HS-27A (cell line): ENCODE measurements at places on chromosomes 11 and 22.

- no peak for DNase-seq
Observed at GRCh38 chr22:23248583-23248982, 68.3 kb downstream of the BCR start.

DNA sequence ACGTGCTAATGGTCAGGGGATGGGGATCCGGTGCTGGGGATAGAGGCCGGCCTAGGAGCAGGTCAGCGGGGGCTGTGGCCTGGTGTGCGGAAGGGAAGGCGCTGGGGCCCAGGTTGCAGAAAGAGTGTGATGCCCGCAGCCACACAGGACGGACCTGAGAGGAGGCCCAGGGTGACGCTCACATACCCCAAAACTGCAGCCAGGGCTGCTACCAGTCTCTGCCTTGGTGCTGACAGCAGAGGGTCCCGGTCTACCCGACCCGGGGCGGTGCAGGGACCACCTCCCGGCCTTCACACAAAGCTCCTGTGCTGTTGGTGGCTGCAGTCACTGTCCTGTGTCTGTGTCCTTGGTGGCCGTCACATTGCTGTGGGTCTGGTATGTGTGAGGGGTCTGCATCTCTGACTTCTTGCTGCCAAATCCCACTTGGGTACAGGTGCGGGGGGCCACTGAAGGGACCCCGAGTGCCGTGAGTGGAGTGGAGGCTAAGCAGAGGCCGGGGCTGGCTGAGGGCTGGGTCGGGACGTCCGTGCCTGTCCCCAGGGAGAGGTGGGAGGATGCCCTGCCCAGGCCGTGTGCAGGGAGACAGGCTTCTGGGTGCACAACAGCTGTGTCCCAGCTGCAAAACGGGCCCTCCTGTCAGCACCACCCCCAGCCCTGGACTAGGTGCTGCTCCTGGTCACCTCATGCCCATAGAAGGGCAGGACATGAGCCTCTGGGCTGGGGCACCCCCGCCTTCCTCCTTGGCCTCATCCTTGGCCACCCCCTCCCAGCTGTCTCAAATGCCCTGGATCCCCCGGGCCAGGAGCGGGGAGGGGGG is 1.5 kb downstream of the LSP1 start:
- DNase-seq, result no peak

- no peak for DNase-seq
Observed at GRCh38 chr22:17484608-17485007, 78.7 kb upstream of the SLC25A18 start.

- no peak for DNase-seq
Observed at GRCh38 chr11:3886985-3887384, 31.5 kb downstream of the STIM1 start.

GRCh38 chr11:101618709-101619108 is 34.9 kb upstream of the TRPC6 start:
- peak; percentile 24 for DNase-seq

DNA sequence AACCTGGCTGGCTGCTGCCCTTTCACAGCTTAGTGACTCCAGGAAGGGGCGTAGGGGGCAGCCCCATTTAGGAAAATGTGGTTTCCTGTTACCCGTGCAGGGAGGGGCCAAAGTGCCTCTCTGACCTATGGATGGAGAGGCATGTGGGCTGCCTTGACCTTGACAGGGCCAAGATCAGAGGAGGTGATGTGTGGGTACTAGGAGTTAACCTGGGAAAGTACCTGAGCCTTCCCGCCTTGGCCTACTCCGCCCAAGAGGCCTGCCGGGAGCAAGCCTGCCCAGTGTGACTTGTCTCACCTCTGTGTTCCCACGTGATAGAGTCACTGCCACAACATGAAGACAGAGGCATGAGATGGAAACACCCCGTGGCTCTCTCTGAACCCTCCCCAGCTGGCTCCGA is 33.4 kb downstream of the GRAMD4 start:
- DNase-seq, result no peak
